ENCODE measurements at places on chromosomes 12 and 14.

- DNase-seq = no peak
These were observed 22.3 kb downstream of the PLEKHG3 start for GRCh38 chr14:64726585-64726890.

DNA sequence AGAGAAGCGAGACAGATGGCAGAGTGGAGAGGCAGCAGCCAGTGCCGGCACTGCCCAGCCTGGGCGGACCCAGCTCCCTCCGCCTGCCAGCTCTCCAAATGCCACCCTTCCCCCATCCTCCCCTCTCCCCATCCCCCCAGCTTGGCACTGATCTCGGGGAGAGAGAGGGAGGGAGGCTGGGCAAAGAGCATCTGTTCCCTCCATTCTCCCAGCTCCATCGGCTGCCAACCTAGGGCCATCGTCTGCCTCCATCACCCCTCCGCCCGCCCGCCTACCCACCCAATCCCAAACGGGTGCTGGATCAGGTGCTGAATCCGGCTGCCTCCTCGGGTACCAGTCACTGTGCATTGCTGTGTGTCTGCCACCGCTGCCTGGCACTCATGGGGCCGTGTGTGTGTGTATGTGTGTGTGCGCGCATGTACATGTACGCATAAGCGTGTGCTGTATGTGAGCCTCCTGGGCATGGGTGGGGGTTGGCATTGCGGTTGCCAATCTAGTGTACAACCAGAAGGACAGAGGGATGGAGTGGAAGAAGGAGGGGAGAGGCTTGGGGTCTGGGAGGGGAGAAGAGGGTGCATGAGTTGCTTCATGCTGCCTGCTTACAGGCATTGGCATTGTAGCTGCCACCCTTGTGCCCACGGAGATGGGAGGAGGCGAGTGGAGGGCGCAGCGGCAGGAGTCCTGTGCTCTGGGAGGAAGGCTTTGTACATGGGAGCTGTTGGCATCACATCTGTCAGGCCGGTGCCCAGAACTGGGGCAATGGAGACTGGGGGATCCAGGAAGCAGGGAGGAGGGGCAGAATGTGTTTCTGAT is 38.4 kb downstream of the ZFHX2 start:
- no peak for DNase-seq

GRCh38 chr12:47824198-47824597 is 4.5 kb upstream of the HDAC7 start:
- DNase-seq = no peak

DNA sequence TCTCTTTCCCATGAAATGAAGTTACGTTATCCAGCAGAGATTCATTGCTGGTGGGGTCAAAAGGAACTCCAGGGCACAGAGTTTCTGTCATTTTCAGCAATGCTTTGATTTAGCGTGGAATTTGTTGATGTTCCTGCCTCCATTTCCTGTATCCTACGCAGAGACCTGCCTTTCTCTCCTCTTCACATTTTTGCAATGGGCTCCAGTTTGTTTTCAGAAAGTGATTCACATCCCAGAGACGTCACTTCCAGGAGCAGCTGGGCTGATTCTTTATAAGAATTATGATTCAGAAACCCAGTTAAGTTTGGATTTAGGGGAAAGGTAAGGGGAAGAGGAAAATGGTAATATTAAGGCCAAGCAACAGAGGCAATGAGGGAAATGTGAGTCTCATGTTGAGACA is 11.6 kb downstream of the RNASE10 start:
- DNase-seq = no peak

DNA sequence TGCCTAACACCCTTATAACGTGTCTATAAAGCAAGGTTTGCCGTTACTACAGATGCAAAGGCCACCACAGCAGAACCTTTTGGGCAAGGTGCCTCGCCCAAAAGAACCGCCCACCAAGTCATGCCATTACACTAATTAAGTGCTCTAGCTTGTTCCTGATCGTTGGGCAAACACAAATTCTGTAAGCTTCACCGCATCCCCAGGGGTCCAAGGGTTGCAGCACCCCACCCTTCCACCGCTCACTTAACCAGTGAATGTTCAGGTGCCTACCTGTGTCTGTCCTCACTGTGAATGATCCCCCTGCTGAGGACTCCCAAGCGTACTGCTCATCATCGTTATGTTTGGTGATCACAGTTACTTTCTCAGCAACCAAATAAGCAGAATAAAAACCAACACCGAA is 1.4 kb downstream of the HSP90AA1 start:
- no peak for DNase-seq

Data from MV-4-11 (cell line).